ENCODE measurements at places on chromosomes 4 and X.
A peak's percentile ranks its signal among the peaks of the same experiment; 100 is the strongest.

GRCh38 chrX:112636951-112637581 lies 42.7 kb downstream of the LHFPL1 start:
- DNase-seq, result no peak

GRCh38 chr4:158163941-158164767 lies 8.7 kb downstream of the GASK1B start:
- no peak for DNase-seq

DNA sequence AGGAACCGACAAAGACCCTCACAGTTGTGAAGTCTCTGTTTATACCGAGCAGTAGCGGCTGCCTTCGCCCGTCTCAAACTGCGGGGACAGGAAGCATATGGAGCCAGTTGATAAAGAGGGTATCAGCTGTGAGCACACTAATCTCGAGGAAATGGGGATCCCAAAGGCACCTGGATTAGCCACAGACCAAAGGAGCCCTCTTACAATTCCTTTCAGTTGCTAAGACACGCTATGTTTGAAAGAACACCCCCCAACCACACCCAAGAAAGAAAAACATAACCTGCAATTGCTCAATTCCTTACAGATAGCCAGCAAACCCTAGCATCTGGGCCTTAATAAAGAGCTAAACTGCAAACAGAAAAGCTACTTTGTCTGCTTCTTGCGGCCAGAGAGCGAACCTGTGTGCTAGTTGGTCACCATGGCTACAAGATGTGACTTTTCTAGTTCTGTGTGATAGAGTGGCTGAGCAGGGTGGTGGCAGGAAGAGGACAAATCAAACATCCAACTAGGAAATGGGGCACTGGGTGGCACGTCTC lies 23.3 kb upstream of the CHRNA9 start:
- DNase-seq, result no peak

- no peak for DNase-seq
Measured at GRCh38 chr4:880684-881405, 51.3 kb downstream of the GAK start.

GRCh38 chr4:151355155-151355554 lies 29.8 kb upstream of the SH3D19 start:
- DNase-seq, result no peak

DNA sequence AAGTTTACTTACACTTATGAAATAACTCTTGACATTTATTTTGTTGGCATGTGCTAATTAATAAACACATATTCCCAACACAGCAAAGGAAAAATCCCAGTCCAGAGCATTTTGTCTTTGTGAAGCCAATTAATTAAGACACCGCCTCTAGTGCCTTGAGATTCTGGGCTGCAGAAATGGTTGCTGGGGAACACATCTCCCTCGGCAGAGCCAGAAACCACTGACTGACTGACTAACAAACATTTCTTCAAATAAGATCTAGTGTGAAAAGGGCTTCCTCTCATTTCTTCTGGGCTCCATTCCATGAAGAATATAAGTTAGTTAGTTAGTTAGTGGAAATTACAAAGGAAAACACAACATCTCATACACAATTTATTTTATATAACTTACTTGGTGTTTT lies 28.4 kb upstream of the NAP1L5 start:
- DNase-seq, result no peak

DNA sequence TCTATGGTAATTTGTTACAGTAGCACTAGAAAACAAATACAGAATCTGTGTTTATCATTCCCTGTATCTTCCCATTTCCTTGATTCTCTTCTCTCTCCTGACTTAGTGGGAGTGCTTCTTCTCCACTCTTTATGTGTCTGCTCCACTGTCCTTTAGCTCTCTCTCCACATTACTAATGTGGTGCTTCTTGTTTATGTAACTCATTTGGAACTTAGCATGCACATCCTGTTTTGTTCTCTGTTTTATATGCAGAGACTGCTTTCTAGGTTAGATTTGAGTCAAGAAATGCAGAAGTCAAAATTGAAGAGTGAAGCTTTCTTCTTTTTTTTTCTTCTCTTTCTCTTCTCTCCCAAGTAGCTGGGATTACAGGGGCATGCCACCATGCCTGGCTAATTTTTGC lies 25.9 kb downstream of the ADH1A start:
- no peak for DNase-seq

DNA sequence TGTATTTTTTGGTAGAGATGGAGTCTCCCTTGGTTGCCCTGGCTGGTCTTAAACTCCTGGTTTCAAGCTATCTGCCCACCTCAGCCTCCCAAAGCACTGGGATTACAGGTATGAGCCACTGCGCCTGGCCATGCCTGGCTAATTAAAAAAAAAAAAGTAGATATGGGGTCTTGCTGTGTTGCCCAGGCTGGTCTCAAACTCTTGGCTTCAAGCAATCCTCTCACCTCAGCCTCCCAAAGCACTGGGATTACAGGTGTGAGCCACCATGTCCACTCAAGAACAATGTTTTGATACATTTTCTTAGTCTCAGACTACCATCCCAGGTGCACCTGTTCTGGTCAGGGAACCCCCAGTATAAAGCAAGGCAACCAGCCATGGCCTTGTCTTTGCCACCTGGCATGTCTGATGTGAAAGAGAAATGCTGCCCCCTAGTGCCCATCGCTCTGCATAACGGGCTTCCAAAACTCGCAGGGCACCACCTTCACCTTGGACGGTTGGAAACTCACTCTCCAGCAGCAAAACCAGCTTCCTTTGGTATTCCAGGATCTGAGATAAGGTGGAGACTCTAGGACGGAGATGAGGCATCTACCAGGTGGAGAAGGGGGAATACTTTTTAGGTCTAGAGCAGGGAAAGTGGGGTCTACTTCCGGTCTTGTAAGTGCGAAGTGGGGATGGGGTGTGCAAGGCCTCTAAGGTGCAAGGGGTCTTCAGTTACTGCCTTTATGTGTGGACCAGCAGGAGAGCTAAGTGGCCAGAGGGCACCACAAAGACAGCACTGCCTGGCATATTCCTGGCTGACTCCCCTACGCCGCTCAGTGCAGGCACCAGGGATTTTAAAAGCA lies 47.7 kb upstream of the AFAP1 start:
- DNase-seq, result peak; percentile 38

DNA sequence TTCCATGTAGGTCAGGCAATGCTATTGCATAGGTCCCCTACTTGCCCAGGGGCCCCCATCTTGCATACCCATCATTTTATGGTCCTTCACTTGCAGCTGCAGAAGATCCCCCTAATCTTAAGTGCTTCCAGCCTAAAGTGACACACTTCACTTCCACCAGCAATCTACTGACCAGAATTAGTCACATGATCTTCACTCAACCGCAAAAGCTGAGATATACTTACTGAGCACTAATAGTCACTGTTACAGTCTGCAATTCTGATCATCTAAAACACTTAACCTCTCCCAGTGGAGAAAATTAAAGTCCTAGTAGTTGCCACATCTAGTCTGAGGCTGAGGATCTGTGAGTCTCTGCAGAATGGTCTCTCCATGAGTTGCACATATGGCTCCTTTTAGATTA lies 82.1 kb downstream of the AREG start:
- no peak for DNase-seq

- no peak for DNase-seq
Measured at GRCh38 chr4:87975466-87975865, at the start of gene SPP1. TSS of gene SPP1 (plus strand) at chr4:87975714. CDS start at chr4:87976896, 1,182 bp downstream.

- no peak for DNase-seq
Measured at GRCh38 chr4:158965226-158965625, 137.7 kb upstream of the RAPGEF2 start.

DNA sequence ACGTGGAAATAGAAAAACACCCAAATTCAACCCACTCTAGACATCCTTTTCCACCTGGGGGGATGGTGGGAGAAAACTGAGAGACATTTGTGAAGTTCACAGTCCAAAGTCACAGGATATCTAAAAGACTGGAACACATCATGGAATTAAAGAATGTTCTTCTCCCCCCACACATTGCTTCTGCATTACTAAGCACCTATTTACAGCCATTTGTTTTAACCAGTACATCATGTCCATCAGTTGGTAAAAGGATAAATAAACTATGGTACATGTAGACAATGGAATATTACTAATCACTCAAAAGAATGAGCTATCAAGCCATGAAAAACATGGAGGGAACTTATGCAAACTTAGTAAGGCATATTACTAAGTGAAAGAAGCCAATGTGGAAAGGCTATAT lies 185.5 kb upstream of the ANXA10 start:
- DNase-seq, result no peak

DNA sequence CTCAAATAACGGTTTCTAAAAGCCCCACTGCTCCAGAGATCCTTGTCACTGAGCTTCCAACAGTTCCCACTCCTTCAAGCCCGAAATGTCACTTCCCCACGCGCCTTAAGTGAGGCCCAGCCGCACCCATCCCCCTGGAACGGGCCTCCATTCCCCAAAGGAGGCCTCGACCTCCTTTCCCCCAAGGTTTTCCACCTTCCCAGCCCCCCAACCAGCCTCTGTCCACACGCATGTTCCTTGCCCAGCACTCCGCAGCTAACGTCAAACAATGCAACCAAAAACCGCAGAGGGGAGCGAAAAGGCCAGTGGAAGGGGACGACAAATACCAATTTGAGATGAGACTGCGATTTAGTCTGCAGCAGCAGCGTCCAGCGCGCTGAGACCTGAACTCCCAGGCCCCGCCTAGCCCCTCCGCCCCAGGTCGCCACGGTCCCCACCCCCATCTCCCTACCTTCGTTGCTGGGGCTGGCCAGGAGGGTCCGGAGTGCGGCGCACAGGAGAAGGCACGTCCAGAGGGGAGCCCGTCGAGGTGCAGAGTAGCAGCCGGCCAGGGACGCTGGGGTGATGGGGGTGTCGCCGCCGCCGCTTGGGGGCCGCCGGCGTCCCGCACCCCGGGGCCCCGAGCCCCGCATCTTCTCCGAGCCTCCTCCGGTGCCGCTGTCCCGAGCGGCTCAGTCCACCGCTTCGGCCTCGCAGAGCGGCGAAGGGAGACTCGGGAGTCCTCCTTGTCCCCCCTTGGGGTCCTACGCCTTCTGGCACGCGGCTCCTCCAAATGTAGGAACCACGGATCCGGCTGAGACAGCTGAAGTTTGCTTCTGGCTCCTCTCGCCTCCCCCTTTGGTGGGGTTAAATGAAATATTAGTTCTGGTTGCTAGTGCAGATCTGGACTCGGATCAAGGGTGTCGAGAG lies 924 bp downstream of the EPHA5 start:
- no peak for DNase-seq

- DNase-seq, result no peak
Measured at GRCh38 chrX:124098089-124098488, 136.6 kb downstream of the STAG2 start.

- DNase-seq, result no peak
Measured at GRCh38 chr4:57154191-57154590, 44.0 kb upstream of the IGFBP7 start.

DNA sequence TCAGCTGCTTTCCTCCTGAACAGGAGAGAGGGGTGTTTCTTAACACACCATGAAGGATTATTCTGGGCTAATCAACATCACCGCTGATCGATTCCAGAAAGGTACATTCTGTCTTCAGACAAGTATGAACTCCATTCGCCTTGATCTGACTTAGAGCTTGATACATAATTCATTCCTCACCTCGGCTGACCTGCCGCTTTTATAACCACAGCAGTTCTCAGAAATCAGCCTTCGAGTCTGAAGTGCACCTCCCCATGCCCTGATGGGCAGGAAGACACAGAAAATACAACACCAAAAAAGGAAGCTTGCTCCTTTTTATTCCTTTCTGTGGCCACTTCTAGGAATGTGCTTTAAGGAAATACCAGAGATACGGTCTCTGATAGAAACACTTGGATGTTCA lies 85.7 kb downstream of the JAKMIP1 start:
- no peak for DNase-seq

DNA sequence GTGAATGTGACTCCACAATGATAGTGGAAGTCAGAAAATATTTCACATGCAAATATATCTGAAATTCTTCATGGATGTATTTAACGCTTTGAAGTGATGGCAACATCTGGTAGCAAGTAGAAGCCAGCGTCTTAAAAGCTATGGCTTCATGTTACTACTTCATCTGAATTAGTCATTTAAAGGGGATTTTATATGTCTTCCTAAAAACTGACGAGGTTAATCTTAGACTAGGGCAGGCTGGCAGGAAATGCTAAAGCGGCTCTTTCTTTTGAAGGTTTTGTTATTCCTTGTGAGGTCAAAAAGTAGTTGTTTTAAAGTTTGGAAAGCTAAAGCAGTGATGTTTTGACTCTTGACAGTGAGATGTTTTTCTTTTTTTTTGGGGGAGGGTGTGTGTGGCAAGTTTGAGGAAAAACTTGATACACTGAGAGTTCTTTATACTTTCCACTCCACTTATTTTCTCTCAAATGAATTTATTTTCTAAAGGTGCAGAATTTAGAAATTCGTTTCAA lies 22.6 kb downstream of the PLS3 start:
- no peak for DNase-seq

- no peak for DNase-seq
Measured at GRCh38 chr4:189815404-189816192, 125.1 kb upstream of the FRG1 start.

- DNase-seq, result no peak
Measured at GRCh38 chr4:184143770-184144564, 73.7 kb downstream of the ENPP6 start.

DNA sequence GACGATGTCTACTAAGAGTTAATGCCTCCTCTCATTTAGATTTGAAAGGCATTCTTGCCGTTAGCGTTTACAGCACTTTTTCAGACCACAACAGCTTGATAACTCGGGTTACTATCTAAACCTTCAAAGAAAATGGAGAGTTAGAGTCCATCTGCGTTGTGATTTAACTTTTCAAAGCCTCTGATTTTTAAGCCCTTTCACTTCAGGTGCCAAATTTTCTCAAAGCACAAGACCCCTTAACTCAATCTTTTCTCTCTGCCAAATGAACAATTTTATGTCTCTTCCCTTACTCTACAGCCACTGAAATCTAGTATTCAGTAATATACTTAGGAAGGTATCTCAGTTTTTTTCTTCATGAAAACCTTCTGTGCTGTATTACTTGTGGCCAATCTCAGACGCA lies 310.5 kb downstream of the TENM3 start:
- no peak for DNase-seq

GRCh38 chr4:5365071-5366008 lies 314.1 kb downstream of the STK32B start:
- no peak for DNase-seq

- DNase-seq, result no peak
Measured at GRCh38 chr4:82886147-82886942, 4.6 kb downstream of the SEC31A start.

DNA sequence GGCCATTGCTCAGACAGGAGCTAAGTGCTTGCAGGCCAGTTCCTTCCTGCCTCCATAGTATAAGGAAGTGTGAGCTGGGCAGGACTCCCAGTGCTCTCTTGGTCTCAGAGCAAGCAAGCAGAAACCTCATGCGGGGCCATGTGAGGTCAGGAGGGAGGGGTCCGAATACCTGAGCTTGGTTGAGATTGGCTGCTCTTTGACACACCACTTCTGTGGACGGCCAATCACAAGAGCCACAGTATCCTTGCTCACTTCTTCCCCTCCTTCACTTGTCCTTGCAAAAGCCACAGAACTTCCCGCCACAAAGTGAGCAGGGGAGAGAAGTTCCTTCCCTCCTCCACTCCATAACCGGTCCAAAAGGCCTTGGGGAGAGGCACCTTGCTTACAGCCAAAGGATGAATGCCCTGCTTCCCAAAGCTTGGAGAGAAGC lies 56.7 kb downstream of the PRPS1 start:
- no peak for DNase-seq

GRCh38 chr4:122914292-122914904 lies 8.0 kb downstream of the NUDT6 start:
- DNase-seq, result no peak
